ENCODE measurements at places on chromosomes 7 and 10.

- no peak for DNase-seq
These were observed 24.9 kb upstream of the CHST3 start for GRCh38 chr10:71939304-71939703.

GRCh38 chr7:133059263-133059662, 22.6 kb downstream of the CHCHD3 start:
- no peak for DNase-seq

- DNase-seq: peak; percentile 49
These were observed 797 bp upstream of the STMP1 start for GRCh38 chr7:135661311-135662122.

- no peak for DNase-seq
These were observed 12.2 kb downstream of the COMTD1 start for GRCh38 chr10:75223507-75223906.

- no peak for DNase-seq
These were observed 184.5 kb upstream of the DKK1 start for GRCh38 chr10:52129410-52130178.

DNA sequence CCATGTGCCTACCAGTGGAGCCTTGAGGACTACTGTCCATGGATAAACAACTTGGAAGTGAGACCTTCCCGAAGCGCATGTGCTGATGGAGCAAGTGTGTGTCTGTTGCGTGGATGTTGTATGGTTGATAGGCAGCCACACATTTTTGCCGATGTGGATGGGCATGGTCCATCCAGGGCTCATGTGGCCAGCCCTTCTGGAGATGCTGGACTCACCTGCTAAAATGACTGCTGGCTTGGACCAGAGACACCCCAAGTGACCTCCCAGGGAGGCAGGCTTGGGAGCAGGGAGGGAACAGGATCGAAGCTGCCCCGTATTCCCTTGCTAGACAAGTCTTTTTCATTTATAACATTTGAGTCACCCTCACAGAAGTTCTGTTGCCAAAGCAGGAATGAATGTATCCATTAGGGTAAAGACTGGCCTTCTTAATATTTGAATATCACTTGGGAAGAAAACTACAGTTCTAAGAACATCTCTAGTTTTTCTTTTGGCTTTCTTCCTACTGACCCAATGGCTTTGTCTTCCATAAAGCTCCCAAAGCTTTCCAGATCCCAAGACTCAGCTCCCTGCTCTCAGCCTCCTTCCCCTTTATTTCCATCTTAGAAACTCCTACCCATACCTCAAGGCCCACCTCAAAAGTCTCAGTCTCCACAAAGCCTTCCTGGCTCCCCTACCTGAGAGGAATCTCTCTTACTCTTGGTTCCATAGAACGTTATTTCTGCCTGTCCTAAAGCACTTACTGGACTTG, 3.0 kb downstream of the PTPRE start:
- no peak for DNase-seq

GRCh38 chr10:131748831-131749766, 151.7 kb upstream of the PPP2R2D start:
- DNase-seq: peak; percentile 30

DNA sequence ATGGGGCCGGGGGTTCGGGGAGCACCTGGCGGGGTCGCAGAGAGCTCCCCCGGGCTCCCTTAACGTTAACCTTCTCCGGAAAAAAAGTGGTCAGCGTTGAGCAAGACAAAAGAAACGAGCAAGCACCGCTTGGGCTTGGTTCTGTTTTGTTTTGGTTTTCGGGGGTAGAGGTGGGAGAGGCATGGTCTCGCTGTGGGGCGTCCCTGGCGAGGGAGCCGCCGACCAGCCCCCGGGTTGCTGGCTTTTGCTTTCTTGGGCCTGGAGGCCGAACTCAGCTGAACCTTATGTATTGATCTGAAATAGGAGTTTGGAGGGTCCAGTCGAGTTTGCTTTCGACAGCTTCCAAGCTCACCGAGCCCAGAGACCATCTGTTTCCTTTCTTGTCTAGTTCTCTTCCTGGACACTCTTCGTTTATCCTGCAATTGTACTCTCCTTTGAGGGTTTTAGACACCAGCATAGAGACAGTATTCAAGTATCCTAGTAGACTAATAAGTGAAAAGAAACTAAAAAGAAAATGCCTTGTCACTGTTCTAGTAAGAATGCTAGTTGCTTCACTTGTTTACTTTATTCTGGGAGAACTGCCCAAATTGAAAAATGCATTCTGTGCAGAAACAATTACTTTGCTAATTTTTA, 980 bp downstream of the FHIP2A start:
- DNase-seq: peak; percentile 16

GRCh38 chr7:44062180-44062902, 3.0 kb downstream of the PGAM2 start:
- no peak for DNase-seq

DNA sequence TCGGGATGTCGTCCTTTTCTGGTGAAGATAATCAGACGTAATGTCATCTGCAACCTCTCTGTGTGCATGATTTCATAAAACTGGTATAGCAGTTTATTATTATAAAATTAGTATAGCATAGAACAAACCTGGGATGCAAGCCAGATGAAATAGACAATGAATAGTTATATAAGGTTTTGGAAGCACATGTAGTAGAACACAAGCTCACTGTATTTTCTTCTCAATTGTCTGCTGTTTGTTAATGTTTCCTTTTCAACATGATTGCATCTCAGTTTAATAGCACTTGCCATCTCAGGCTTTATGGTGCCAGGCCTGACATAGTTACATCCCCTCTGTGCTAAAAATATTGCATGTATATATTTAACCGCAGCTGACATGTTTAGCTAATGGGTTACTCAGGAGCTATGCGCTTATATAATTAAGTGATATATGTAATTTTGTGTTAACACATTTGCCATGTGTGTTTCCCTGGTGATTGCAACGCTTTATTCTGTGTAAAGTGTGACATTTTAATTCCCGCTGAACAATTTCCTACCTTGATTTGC, 132.7 kb downstream of the ARID5B start:
- no peak for DNase-seq

GRCh38 chr10:10847387-10847786, 170.3 kb upstream of the CELF2 start:
- DNase-seq: no peak

DNA sequence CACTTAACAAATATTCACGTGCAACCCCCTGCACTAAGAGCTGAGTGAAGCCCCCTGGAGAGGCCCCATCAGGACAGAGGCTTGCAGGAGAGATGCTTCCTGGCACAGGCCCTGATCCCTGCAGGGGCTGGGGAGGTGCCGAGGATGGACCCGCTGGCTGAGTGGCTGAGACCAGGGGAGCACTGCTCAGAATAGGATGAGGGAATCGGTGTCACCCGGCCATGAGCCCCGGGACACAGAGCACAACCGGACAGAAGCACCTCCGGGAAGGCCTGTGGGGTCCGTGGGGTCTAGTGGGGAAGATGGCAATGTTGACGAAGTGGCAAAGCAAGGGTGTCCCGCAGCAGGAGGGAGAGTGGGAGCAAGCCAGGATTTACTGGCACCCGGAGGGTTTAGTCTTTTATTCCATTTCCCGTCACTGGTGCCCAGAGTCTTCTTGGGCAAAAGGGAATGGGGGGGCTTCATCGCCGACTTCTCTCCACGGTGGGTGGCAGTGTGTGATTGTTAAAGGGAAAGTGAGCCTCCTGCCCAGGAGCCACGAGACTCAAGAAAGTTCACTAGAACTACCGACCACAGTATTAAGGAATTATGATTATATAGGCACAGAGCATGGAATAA, 140.7 kb downstream of the ADARB2 start:
- no peak for DNase-seq

- DNase-seq: no peak
These were observed 84.8 kb downstream of the PRKAG2 start for GRCh38 chr7:151792086-151792485.

- no peak for DNase-seq
These were observed 193.8 kb upstream of the DPP6 start for GRCh38 chr7:153858355-153858754.

DNA sequence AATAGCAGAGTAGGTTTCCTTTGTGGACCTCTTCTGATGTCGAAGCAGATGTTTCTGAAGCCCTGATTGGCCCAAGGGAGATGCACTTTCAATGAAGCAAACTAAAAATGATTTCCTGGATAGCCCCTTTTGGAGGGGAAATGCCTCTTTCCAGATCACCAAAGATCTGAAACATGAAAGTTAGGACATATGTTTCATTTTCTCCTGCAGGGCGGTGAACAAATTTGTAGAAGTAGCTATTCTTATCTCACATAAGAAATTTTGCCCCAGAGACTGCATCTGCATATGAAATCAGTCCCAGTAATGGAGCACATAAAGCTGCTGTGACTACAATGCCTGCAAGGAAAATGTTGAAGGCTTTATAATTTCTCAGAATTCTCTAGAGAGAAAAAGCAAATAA, 56.0 kb downstream of the THSD7A start:
- no peak for DNase-seq

DNA sequence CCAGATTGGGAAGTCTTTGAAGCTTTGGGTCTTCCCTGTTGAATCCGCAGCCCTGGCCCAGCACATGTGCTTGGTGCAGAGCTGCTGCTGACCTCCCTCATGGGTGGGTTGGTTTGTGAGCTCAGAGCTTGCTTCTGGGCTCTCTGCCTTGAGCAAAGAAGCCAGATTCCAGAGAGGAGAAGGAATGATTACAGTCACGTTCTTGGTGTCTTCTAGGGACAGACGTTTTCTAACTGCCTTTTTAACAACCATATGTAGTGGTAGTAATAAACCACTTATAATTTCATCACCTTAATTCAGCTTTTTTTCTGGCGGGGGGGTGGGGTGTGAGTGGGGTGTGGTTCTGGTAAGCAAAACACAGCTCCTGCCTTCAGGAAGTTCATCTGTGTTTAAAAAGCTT, 39.5 kb downstream of the LRMDA start:
- no peak for DNase-seq

GRCh38 chr7:46539892-46540483, 618.9 kb upstream of the IGFBP3 start:
- no peak for DNase-seq

GRCh38 chr10:3452173-3452626, 279.6 kb upstream of the PITRM1 start:
- no peak for DNase-seq

GRCh38 chr7:30053068-30053467, 24.9 kb downstream of the PLEKHA8 start:
- DNase-seq: no peak

DNA sequence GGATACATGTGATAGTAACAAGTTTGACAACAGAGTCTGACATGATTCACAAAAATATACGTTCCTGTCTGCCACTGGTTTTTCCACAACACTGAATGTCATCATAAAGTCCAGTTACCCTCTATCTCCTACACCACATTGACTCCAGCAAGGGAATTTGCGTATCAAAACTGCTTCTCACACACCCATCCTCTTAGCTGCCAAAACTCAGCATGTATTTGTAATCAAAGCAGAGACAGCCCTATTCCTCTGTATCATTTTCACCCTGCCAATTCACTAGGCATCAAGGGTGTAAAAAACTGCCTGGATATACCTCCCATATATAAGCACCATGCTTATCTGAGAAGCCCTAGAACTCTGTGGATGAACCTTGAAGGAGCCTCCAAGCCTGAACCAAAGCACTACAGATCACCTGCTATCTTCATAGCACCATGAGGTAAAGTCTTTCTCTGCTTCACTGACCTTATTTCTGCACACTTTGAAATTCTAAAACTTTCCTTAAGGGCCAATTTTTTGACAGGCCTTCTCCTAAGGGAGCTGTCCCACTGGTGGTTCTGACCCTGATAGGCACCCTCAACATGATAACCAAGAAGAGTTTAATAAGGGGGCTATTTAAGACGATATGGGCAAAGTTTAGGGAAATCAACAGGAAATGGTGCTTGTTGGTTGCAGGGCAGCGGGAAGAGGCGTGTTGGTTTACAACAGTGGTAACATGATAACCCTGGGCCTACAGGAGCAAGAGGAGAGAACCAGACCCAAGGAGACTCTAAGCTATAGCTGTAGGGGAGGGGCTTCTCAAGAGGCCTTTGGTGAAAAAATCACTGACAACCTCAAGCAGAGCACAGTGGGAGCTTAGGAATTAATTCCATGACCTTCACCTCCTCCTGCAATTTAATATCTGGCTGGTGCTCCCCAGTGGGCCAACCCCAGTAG, at the start of gene IFIT1B:
IFIT1B (plus strand) TSS at position 352 of the 933 bp plus-strand sequence; CDS start at position 432, 80 bp downstream.
- DNase-seq: no peak

DNA sequence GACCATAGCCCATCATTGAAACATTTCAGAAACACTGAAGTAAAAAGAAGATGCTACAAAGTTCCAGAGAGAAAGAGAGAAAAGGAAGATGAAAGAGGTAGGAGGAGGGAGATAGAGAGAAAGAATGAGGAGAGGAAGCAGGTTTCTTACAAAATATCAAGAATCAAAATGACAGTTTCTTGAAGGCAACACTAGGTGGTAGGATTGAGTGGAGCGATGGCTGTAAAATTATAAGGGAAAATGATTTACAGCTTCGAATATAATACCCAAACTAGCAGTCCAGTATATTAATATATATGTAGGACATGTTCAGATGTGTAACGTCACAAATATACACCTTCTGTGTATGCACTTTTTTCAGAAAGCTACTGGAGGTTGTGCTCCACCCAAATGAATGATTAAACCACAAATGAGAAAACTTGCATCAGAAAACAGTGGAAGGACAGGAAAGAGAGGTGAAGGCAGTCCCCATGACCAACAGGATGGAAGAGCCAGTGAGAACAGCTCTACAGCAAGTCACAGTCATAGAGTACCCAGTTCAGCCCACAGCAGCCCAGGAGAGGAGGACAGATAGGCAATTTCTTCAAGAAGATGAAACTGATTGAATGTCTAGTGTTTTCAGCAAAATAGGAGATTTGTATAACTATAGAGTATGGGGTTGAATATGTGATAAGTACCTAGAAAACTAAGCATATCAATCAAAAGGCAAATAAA, 151.5 kb upstream of the TARP start:
- DNase-seq: no peak

GRCh38 chr7:31892099-31892829, 177.9 kb downstream of the PDE1C start:
- no peak for DNase-seq

GRCh38 chr7:124330731-124331407, 298.0 kb upstream of the TMEM229A start:
- no peak for DNase-seq

DNA sequence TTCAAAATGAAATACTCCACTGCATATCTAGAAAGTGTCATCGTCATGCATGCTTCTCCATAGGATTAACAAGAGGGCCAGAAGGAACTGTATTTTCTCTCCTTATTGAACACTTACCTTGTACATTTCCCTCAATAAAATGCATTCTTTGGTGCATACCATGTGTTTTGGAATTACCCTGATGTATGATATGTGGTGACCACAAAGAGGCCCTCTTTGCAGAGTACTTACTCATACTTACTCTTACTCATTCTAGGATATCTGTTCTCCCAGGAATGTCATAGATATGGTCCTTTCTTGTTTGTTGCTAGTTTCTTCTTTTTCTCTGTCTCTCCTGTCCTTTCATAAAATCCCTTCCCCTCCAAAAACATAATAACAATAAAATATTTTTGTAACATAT, 1087.1 kb upstream of the POT1 start:
- DNase-seq: no peak

- DNase-seq: peak; percentile 50
These were observed 122.7 kb upstream of the TMEM229A start for GRCh38 chr7:124155432-124156022.

DNA sequence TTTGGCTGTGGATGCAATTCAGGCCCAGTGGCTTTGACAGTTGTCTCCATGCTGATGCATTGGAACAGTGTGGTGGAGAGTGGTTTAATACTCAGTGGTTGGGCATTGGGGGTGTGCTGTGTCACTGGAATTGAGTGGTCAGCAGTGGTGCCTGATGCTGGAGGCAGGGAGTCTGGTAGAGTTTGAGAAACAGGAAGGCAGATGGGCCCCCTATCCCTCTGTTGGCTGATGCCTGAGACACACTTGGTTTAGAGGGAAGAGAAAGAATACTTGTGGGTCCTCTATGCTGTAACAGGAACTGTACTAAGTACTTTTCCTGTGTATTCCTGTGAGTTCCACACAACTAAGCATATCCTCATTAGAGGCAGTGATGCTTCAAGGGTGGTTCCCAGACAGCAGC, 55.4 kb downstream of the EEPD1 start:
- DNase-seq: no peak

Measured in NCI-H345 (cell line).